Activated T-cell treated with anti-CD3 and anti-CD28 coated beads, Interleukin-2, amount 50 U/mL, for 4 hours (primary cell): ENCODE measurements at places on chromosomes 1 and 21. TPM values are rescaled to one million over a fixed set of nuclear protein-coding genes. Genes with fewer than 3 reads are reported as not detected.
A peak's percentile ranks its signal among the peaks of the same experiment; 100 is the strongest.

OR2T2 gene
- total RNA-seq = not detected

CADM3 gene
- total RNA-seq = not detected

OR2T6 gene
- not detected for total RNA-seq

UTS2 gene
- total RNA-seq = 1.4 TPM

TSSK3 gene
- total RNA-seq = 0.71 TPM

PCP4 gene
- total RNA-seq = not detected

CYP4A11 gene
- total RNA-seq = 0.30 TPM

HES4 gene
- 1.3 TPM for total RNA-seq

EPHB2 gene
- 0.68 TPM for total RNA-seq

IL19 gene
- total RNA-seq = 0.19 TPM

ZSWIM5 gene
- total RNA-seq = 0.63 TPM

TRIM63 gene
- not detected for total RNA-seq

KCNN3 gene
- total RNA-seq = 0.51 TPM

KIAA0040 gene
- total RNA-seq = 17.0 TPM

DNA sequence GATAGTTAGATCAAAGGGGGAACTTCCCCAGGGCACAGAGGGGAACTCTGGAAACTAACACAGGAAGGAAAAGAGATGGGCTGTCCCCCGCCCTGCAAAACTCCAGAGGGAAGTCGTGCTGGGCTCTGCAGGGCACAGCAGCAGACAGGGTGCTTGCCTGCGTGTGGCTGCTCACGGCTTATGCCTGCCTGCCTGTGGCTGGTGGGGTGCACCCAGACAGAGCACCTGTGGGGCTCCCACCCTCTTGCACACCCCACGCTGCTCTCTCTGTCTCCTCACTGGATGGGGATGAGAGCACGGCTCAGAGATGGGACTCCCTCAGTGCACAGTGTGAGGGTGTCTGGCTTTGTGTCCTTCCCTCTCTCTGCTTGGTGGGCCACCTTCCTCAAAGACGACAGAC, 13.5 kb upstream of the ETV3L start:
- DNase-seq = no peak

GRCh38 chr1:156026588-156026987, 5.8 kb upstream of the SSR2 start:
- no peak for DNase-seq

DNA sequence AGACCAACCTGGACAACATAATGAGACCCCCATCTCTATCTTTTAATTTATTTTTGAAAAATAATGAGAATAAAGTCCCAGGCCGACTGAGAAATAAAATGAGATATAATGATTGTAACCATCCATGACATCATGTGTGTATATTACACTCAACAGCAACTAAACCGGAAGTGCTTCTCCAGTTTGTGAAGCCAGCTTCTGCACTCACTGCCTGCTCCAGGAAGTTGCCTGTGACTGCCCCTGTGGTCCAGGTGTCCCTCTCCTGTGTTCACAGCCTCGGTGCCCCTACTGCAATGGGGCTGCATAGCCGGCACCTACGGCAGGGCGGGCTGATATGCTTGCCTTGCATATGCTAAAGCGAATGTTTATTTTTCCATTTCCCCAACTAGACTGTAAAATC, 68.3 kb downstream of the SSBP3 start:
- DNase-seq = no peak

- DNase-seq = no peak
These were observed 57.0 kb downstream of the MDM4 start for GRCh38 chr1:204572923-204573922.

GRCh38 chr1:212413902-212414327, 771 bp downstream of the PACC1 start:
- DNase-seq = no peak

DNA sequence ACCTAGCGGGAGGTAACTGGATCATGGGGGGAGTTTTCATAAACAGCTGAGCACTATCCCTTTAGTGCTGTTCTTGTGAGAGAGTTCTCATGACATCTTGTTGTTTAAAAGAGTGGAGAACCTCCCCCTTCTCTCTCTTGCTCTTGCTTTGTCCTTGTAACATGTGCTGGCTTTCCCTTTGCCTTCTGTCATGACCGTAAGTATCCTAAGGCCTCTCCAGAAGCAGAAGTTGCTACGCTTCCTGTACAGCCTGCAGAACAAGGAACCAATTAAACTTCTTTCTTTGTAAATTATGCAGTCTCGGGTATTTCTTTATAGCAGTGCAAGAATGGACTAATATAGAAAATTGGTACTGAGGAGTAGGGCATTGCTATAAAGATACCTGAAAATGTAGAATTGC, 515.6 kb downstream of the NEGR1 start:
- no peak for DNase-seq

- no peak for DNase-seq
These were observed 30.4 kb downstream of the ERG start for GRCh38 chr21:38467911-38468310.

DNA sequence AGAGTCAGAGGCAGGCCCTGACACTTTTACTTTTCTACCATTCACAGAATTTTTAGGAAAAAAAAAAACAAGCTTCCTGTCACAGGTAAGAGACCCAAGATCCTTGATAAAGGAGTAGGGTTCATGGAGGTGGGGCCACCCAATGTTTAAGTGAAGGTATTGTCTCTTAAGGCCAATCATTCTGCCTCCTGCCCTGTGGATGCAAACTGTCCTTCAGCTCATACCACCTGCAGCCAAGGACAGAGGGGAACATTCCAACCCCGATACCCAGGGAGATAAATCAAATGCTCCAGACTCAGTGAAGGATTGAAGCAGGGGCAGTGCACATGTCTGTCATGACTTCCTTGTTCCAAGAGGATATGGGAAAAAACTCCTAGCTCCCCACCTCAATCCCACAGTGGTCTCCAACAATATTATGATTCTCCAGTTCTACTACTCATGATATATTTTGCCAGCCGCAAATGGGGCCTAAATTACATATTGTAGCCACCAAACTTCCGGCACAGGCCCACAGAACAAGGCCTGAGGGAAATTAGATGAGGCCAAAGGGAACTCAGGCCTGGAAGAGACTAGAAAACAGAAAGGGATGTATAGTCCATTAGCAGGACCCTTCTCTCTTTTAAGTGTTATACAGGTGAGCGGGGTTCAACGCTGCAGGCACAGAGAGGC, 59.5 kb downstream of the TRABD2B start:
- DNase-seq = no peak

DNA sequence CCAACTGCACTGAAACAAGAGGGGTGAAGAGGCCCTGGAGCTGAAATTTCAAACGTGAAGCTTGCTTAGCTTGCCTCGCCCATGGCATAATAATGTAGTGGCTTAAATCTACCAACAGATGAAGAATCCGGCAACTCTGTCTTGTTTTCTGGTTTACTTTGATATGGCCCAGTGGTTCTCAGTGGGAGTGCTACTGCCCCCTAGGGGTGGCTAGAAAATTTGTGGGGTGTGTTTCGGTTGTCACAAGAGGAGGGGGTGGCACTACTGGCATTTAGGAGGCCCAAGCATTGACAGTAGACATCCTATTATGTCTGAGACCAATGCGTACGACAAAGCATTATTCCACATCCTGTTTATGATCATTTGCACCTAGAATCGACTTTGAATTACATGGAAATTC, 51.9 kb upstream of the C8B start:
- DNase-seq = no peak

- no peak for DNase-seq
These were observed 84.4 kb upstream of the ACTRT2 start for GRCh38 chr1:2936559-2937515.

GRCh38 chr1:71088645-71089287, 7.9 kb upstream of the ZRANB2 start:
- DNase-seq = no peak

- DNase-seq = no peak
These were observed 40.5 kb upstream of the H6PD start for GRCh38 chr1:9194024-9194423.

DNA sequence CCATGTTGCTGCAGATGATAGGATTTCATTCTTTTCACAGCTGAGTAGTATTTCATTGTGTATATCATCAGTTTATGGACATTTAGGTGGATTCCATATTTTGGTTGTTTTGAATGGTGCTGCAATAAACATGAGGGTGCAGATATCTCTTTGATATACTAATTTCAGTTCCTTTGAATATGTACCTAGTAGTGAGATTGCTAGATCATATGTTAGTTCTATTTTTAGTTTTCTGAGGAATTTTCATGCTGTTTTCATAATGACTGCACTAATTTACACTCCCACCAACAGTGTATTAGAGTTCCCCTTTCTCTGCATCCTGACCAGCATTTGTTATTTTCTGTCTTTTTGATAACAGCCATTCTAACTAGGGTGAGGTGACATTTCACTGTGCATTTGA, 82.1 kb downstream of the BRINP2 start:
- no peak for DNase-seq

- no peak for DNase-seq
These were observed 15.9 kb downstream of the KAZN start for GRCh38 chr1:14614341-14614740.

DNA sequence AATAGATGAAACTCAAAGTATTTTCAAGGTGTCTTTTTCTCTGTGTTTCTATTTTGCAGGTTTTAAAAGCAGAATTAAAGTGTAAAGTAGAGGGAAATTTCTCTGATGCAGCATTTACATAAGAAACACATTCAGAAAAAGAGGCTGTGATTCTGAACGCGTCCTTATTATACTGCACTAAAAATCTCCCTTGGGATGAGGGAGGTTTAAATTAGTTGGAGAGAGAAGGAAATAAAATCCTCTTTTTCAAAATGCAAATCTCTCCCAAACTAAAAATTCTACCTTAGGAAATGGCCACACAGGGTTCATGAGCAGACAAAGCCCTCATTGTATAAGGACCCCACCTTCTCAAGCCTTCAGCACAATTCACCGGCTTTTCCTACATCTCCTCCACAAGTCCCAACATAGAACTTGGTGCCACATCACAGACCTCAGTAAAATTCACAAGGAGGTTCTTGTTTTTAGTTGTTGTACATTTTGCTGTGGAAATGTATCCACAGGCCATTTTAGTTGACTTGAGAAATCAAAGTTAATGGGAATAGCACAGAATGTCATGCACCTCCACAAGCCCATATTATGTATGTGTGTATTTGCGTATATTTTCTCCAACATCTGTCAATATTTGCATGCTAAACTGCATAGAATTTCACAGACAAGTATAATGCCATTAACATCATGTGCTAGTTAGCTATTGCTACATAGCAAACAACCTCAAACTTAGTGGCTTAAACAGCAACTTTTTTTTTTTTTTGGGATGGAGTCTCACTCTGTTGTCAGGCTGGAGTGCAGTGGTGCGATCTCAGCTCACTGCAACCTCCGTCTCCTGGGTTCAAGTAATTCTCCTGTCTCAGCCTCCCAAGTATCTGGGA, 59.8 kb downstream of the MAB21L3 start:
- no peak for DNase-seq

DNA sequence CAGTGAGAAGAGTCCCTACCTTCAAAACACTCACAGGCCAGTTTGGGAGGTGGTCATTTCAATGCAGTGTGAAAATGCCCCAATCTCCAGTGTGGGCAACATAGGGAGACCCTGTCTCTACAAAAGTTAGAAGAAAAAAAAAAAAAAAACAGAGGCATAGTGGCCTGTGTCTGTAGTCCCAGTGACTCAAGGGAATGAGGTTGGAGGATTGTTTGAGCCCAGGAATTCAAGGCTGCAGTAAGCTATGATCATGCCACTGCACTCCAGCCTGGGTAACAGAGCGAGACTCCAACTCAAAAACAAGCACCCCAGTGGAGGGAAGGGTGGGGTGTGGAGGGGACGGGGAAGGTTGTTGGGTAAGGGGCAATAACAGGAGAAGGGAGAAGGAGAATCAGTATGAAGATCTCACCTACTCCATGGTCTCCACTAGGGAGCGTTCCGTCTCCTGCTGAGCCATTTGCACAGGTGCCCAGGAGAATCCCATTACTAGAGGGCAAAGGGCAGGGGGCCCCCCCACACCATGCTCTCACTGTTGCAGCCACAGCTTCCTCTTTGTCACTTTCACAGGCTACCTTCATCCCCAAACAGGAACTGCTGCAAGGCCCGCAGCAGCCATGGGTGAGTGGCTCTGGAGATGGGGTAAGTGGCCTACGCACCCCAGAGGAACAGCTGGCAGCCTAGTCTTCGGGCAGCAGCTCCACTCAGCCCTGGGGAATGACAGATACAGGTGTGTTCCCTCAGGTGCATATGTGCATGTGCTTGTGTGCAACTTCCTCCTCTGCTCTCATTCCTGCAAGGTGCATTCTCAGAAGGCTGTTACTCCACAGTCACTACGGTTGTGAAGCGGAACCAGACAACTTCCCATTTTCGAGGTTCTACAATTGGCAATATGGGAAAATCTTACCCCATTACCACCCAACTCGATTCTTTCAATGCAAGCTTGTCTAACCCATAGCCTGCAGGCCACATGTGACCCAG, 87.9 kb upstream of the LYST start:
- DNase-seq = peak; percentile 22

GRCh38 chr1:41545996-41546832, 61.7 kb upstream of the EDN2 start:
- no peak for DNase-seq

- DNase-seq = no peak
These were observed 18.4 kb upstream of the REG4 start for GRCh38 chr1:119829625-119830024.
